Stimulated activated CD4-positive, alpha-beta T cell treated with anti-CD3 and anti-CD28 coated beads, TNF-alpha, amount 100 ng/mL, for 4 hours (primary cell): ENCODE measurements at places on chromosomes 1 and 21.

DNA sequence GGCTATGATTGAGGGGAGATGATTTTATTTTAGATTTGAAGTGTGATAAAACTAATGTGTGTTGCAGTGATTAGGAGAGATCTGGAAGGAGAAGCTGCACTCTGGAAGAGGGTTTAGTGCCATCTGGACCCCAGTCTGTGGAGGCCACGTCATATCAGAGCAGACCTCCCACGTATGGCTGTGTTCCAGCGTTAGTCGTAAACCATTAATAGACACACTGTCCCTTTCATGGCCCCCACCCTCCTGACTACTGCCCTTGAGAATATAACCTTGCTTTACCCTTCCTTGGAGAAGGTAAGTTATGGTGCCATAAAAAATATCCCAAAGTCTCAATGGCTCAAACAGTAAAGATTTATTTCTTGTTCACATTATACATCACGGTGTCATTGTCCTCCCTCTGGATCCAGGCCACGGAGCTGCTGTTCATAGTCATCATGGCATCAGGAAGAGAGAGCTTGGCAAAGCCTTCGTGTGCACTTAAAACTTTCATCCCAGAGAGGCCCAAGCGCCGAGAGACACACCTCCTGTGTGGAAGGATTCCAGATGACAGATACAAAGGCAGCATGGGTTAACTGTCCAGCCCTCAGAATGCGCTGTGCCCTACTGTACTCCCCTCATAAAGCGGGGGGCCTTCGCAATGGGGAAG is 33.2 kb downstream of the RHOU start:
- no peak for DNase-seq

DNA sequence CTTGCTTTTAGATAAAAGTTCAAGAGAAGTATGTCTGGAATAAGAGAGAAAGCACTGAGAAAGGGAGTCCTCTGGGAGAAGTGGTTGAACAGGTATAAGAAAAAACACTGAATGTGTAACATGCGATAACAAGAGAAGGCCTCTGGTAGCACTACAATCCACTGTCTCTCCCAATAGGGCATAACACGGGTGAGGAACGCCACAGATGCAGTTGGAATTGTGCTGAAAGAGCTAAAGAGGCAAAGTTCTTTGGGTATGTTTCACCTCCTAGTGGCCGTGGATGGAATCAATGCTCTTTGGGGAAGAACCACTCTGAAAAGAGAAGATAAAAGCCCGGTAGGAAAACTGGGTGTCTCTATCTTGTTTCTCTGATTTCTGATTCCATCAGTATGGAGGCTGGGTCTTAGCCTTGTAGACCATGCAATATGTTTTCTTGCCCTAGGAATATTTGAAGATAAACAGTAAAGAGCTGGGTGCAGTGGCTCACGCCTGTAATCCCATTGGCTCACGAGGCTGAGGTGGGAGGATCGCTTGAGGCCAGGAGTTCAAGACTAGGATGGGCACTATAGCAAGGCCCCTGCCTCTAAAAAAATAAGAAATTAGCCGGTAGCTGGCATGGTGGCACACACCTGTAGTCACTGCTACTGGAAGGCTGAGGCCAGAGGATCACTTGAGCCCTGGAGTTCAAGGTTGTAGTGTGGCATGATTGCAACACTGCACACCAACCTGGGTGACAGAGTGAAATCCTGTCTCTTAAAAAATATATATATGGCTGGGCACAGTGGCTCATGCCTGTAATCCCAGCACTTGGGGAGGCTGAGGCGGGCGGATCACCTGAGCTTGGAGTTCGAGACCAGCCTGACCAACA is 40.4 kb downstream of the DAP3 start:
- DNase-seq, result no peak

DNA sequence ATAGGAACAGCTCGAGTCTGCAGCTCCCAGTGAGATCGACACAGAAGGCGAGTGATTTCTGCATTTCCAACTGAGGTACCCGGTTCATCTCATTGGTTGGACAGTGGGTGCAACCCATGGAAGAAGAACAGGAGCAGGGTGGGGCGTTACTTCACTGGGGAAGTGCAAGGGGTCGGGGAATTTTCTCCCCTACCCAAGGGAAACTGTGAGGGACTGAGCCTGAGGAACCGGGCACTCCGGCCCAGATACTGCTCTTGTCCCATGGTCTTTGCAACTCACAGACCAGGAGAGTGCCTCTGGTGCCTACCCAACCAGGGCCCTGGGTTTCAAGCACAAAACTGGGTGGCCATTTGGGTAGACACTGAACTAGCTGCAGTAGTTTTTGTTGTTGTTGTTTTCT is 307.1 kb downstream of the AMY1C start:
- no peak for DNase-seq

- DNase-seq, result no peak
These were observed 14.6 kb downstream of the SYF2 start for GRCh38 chr1:25217598-25218232.

- no peak for DNase-seq
These were observed 76.1 kb upstream of the HOOK1 start for GRCh38 chr1:59738591-59739015.

DNA sequence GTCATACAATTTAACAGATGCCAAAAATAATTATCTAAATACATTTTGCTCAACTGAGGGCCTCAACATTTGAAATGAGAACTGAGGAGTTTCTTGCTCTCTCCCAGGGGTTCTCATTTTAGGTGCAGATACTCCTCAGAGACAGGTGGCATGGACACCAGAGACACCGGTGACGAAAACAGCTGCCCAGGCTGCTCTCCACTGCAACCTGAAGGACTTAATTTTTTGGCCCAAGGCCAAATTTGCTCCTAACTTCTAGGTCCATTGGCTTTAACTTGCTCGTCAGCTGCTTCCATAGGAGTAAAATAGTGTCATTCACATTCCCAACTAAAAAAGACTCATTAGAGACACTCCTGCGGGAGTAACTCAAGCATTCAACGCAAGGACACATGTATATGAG is 87.0 kb downstream of the NRIP1 start:
- DNase-seq, result no peak

DNA sequence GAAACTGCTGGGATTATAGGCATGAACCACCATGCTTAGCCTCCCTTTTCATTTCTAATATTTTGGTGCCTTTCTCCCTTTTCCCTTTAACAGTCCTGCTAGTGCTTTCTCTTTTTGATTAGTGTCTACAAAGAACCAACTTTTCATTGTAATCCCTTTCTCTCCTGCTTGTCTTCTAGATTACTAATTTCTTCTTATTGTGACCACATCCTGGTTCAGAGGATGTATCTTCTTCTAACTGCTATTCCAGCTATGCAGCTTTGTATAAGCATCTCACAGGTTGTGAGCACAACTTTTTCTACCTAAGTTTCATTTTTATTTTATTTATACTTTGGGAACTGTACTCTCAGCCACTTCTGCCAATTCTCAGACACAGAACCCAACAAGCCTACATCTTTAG is 14.7 kb downstream of the ZNF648 start:
- no peak for DNase-seq

GRCh38 chr1:202810193-202810614 is 550 bp upstream of the PCAT6 start:
- DNase-seq, result no peak

DNA sequence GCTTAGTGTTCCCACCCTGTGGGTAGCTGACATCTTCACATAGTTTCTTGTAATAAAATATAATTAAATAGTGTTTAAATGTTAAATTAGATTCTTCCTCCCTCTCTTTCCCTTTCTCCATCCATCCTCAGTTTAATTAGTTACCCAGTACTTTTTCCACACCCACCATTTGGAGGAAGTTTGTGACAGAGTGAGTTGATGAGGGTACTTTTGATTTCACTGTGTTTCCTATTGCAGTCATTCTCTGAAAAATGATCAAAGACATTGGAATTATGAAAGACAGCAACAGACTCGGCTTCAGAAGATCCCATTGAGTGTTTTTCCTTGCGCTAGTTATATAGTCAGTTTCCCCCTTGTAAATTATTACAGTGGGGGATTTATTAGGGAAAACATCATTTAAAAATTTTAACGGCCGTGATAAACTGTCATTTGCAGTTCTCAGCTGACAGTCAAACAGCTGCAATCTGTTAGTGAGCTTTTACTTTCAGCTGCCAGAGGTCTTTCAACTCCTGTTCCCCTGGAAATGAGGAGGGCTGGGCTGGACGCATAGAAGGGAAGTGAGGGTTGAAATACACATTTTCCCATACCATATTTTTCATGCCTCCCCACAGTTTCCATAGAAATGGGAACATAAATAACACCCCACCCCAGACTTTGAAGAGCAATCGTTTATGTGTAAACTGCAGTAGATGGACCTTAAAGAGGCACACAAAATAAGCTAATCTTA is 61.3 kb upstream of the CACYBP start:
- DNase-seq, result no peak

- DNase-seq, result peak; percentile 94
These were observed 5.2 kb downstream of the TNFRSF18 start for GRCh38 chr1:1200876-1201810.
